Stimulated activated CD8-positive, alpha-beta memory T cell treated with anti-CD3 and anti-CD28 coated beads, Interleukin-4, amount 100 ng/mL, for 4 hours (primary cell): ENCODE measurements at places on chromosomes 13 and 19.

DNA sequence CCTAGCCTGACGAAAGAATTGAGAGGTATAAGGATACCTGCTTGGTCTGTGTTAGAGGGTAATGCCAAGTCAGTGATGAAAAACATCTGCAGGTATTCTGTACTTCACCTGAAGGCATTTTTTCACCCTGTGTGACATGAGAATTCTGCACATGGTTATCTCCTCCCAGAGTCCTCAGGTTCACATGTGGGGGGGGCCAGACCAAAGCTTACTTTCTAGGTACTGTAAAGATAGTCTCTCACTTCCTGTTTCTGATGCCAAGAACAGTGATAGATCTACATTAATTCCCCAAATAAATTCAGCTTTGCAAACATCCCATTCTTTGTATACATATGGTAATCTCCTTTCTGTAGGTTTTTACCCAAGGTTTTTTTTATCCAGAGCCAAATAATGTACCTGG, 53.4 kb downstream of the GPC6 start:
- DNase-seq = no peak

DNA sequence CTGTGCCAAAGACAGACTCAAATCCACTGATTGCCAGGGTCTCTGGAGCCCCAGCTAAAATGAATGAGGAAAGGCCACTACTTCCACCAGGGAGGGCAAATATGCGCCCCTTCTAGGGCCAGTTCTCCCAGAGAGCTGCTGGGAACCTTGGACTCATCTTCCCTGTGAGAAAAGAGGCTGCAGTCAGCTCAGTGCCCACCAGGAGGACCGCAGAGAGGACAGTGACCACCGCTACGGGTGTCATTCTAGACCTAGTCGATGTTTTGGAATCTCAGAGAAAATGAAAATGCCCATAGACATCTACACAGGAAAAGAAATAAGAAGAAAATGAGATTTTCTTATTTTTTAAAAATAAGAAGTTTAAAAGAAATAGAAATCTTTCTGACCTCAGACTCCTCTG, 235.1 kb downstream of the UQCRFS1 start:
- no peak for DNase-seq

DNA sequence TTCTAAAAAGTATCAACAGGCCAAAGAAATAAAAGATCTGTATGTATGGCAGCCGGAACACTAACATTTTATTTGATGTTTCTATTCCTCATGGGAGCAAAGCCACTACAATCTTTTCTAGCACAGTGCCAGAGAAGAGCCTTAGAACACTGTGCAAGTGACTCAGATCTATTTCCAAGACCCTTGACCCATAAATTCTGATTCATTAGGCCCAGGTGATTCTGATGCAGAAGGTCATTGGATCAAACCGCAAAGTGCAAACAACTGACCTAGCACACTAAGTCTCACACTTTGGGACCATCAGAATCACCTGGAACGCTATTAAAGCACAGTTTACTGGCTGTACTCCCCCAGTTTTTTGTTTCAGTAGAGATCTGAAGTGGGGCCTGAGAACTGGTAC, 87.6 kb downstream of the MYCBP2 start:
- no peak for DNase-seq

- no peak for DNase-seq
Measured at GRCh38 chr19:44598880-44599279, 14.5 kb upstream of the IGSF23 start.

GRCh38 chr19:1450735-1451731, 1.1 kb downstream of the APC2 start:
- DNase-seq = no peak

DNA sequence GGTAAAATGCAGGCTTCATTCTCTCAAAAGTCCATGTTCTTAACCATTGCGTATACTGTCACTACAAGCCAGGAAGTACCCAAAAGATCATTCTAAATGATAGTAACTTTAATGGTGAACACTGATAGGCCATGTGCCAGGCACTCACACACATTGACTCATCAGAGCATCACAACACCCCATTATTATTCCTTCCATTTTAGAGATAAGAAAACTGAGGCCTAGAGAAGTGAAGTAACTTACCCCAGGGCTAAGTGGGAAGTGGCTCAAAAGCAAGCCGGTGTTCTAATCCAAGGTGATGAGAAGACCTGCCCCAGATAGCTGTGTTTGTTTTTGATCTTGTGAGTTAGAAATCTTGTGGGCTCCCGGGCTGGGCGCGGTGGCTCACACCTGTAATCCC, 1.4 kb upstream of the PHLDB3 start:
- DNase-seq = no peak

- peak; percentile 96 for DNase-seq
Measured at GRCh38 chr19:55674841-55675660, at the start of gene EPN1. Gene EPN1 (plus strand): TSS chr19:55675226. CDS start chr19:55678628, 3,402 bp downstream.

GRCh38 chr19:45298264-45298663, 24.4 kb downstream of the CKM start:
- DNase-seq = no peak

DNA sequence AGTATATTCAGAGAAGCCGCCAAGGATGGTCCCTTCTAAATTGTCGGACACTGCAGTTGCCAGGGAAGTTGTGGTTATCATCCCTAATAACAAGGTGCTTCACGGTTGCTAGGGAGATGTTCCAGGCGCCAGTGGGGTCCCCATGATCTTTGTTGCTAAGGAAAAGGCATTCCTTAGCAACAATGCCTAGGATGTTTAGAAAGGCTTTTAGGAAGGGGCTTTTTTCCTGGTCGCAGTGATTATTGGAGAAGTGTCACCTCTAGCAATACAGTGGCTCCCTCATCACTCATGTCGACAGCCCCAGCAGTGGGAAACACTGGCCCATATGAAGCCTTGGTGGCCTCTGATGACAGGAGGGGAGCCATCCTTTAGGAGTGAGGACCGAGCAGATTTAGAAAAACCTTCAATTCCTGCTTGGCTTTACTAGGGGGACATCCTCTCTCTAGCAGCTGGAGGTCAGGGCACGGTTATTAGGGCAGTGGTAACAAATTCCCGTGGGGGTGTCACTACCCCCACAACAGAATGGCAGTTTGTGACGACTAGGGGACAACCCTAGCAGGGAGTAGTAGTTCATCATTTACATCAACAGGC, 6.4 kb upstream of the TMC4 start:
- no peak for DNase-seq
